ENCODE measurements at places on chromosomes 7 and 10. TPM values are rescaled to one million over a fixed set of nuclear protein-coding genes. Genes with fewer than 3 reads are reported as not detected.

HDAC9 gene
- total RNA-seq = 10.3 TPM

IGFBP1 gene
- not detected for total RNA-seq

ASB10 gene
- total RNA-seq = not detected

ADO gene
- 73.9 TPM for total RNA-seq

CTTNBP2 gene
- 18.6 TPM for total RNA-seq

SHH gene
- total RNA-seq = 16.2 TPM

ADCYAP1R1 gene
- 2.7 TPM for total RNA-seq

SEMA3E gene
- 2.3 TPM for total RNA-seq

PNLIPRP2 gene
- 0.42 TPM for total RNA-seq

FGL2 gene
- 214 TPM for total RNA-seq

CRHR2 gene
- total RNA-seq = not detected

KDM7A gene
- 26.8 TPM for total RNA-seq

ZNF853 gene
- 13.2 TPM for total RNA-seq

ZNF33B gene
- total RNA-seq = 6.6 TPM

AGBL3 gene
- total RNA-seq = 3.1 TPM

MBL2 gene
- 0.22 TPM for total RNA-seq

MYL10 gene
- total RNA-seq = not detected

MSMB gene
- total RNA-seq = not detected

MAT1A gene
- not detected for total RNA-seq

PRXL2A gene
- total RNA-seq = 176 TPM
